CD4-positive, alpha-beta T cell treated with Interleukin-4 for 1 hour (primary cell): ENCODE measurements at places on chromosomes 13 and 19.
A peak's percentile ranks its signal among the peaks of the same experiment; 100 is the strongest.

- no peak for DNase-seq
Observed at GRCh38 chr19:6708346-6708745, 12.1 kb downstream of the C3 start.

GRCh38 chr13:81116461-81117282 is 775.7 kb upstream of the SPRY2 start:
- DNase-seq, result no peak

DNA sequence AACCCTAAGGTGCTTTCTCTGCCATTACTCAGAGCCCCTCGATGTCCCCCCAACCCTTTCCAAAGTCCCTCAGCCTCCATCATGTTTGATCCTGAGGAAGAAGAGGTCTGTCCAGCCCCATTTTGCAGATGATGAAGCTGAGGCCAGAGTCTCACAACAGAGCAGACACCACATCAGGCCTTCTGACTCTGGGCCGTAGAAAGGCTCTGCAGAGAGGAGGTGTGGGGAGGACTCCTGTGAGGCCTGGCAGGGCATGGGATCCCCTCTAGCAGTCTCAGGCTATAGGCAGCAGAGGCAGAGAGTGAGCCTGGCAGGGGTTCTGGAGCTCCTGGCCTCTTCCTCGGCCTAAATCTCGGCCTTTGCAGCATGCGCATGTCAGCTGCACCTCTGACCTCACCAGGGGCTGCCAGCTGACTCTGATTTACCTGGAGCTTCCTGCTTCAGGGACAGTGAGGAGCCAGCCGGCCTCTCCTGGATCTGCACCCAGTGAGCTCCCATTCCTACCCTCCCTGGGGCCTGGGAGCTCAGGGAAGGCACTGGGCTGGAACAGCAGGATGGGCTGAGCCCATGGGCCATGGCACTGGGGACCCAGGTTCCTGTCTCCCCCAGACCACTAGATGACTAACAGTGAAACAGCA is 41.7 kb upstream of the VSTM2B start:
- DNase-seq, result no peak

GRCh38 chr13:29456419-29456818 is 139.1 kb downstream of the SLC7A1 start:
- no peak for DNase-seq

- no peak for DNase-seq
Observed at GRCh38 chr13:109836629-109837607, 50.5 kb upstream of the IRS2 start.

GRCh38 chr13:38180670-38181069 is 169.0 kb upstream of the UFM1 start:
- peak; percentile 8 for DNase-seq

GRCh38 chr13:76969488-76970365 is 21.4 kb downstream of the ACOD1 start:
- no peak for DNase-seq

- no peak for DNase-seq
Observed at GRCh38 chr19:29021232-29021916, 191.6 kb downstream of the UQCRFS1 start.

GRCh38 chr19:4487572-4487971 is 15.5 kb downstream of the HDGFL2 start:
- no peak for DNase-seq

- DNase-seq, result peak; percentile 35
Observed at GRCh38 chr13:114131583-114132418, 622 bp downstream of the RASA3 start.

DNA sequence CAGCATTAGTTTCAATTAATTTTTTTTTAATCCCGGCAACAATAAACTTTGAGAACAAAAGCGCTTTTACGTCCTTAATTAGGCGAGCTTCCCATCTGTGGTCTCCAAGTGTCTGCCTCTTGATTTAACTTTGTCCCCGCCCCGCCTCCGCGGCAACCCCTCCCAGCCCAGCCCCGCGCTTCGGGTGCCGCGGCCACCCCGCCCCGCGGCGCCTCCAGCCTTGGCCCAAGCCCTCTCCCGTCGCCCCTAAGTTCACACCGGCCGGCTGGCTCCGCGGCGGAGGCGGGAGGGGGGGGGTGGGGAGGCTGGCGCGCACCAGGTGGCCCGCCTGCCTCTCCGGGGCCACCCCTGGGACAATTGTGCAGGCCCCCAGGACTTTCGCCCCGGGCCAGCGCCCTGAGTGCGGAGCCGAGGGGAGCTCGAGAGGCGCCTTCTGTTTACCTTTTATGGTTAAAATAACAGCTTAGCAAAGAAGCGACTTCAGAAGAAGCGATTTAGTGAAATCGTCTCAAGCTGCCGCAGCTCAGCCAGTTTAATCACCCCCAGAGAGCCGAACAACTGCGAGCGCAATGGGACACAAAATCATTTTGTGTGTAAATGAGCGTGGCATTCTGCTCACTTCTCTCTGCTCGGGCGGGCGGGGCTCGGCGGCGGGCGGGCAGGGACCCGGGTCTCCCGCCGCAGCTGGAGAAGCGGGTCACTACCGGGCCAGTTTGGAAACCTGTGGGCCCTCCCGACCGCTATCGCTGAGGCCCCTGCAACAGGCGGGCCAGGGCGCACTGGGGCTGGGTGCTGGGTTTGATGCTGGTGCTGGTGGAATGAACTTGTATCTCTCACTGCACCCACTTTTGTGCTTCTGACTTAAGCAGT is 1.4 kb downstream of the KCTD15 start:
- DNase-seq, result no peak

DNA sequence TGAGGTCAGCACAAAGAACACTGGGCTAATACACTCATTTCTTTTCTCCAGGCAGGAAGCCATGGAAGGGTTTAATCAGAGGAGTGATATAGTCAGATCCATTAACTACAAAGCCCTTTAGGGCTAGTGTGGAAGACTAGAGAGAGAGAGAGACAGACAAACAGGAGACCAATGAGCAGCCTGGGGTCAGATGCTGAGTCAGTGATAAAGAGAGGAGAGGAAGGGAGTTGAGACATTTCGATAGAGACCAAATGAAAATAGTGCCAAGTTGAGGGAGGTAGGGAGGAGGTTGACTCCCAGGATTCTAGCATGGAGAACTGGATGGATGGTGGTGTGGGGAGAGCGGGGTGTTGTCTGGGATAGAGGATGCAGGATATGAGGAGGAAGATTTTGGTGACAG is 18.2 kb downstream of the ZNF473 start:
- DNase-seq, result no peak

- DNase-seq, result peak; percentile 71
Observed at GRCh38 chr19:35549174-35549788, 3.9 kb downstream of the TMEM147 start.

GRCh38 chr19:4313847-4314490 is 9.6 kb downstream of the FSD1 start:
- DNase-seq, result no peak

DNA sequence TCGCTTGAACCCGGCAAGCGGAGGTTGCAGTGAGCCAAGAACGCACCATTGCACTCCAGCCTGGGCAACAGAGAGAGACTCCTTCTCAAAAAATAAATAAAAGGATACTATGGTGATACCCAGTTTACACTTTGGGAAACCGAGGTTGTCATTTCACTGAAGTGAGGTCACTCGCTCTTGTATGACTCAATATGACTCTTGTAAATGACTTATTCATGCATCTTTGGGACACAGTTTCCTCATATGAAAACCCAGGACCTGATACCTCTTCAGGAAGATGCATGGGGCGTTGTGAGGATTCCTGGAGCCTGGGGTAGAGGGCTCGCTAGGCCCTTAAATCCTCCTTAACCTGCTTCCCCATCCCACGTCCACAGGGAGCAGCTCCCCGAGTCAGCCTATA is 4.5 kb downstream of the PSMD8 start:
- DNase-seq, result no peak

DNA sequence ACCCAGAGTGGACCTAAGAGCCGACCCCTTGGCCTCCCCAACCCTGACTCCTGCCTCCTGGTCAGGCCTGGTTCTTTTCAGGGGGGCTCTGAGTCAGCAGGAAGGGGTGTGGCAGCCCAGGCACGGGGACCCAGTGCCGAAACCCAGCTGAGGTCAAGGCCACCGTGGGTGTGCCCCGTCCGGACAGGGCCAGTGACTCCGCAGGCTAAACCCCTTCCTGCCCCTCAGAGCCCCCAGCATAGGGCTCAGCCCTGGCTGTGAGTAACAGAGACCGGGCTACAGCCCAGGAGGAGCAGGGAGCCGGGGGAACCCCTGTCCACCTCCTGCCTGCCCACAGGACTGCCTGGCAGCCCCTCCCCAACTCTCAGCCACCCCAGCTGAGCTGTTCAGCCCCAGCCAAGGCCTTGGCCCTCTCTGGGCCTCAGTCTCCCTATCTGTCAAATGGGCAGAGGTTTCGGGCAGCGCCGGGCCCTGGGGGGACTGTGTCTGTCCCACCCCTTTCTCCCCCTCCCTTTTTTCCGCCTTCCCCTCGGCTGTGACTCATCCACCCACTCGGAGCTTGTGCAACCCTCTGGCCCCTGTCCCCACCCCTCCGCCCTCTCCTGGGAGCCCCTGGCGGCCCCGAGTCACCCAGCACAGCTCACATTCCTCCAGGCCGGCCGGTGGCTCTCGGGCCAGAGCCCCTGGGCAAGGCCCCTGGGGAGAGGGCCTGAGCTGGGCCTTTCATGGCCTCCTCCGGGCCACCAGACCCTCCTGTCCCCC is 8.6 kb downstream of the ZBTB7A start:
- DNase-seq, result peak; percentile 49

GRCh38 chr13:113636266-113636963 is 21.6 kb downstream of the ATP4B start:
- DNase-seq, result no peak

DNA sequence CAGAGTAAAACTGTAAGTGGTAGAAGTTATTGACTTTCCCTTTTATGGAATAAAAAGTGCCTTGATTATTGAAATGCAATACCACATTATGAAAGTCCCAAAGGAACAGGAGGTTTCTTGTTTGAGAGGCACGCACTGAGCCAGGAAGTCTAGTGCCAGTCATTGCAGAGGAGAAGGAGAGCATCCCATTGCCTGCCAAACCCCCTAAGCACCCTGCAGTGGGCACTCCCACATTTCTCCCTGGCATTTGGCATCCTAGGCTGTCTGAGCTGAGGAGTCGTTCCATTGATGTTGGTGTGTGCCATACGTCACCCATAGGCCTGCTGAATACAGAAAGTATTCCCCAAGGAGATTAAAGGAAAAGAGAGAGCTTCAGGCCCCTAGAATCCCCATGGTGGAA is 85.7 kb upstream of the MBNL2 start:
- no peak for DNase-seq

DNA sequence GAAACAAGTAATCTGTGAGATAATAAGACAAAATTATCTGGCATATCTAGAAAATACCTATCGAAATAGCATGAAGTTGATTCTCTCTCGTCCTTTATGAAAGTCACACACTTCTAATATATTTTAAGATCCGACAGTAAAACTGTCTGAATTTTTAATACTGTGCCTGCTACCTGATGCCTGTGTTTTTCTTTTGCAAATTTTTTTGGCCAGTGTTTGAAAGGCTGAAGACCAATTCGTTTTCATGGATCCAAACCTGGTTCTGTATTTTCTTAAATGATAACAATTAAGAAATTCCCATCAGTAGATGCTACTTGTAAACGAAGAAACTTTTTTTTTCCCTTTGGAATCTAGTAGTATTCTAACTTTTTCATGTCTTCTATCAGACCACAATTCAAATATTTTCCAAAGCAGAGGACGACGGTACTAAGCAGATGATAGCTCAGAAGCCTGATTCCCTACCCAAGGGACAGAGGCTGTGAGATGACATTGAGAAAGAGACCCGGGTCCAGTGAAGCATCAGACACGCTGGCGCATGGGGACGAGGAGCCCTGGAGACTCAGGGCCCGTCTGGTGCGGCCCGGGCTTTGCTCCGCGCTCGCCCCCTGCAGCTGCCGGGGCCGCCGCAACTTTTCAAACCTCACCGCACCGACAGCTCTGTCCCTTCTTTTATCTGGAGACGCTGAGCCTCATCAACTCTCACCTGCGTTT is 49.5 kb upstream of the PABPC3 start:
- no peak for DNase-seq

DNA sequence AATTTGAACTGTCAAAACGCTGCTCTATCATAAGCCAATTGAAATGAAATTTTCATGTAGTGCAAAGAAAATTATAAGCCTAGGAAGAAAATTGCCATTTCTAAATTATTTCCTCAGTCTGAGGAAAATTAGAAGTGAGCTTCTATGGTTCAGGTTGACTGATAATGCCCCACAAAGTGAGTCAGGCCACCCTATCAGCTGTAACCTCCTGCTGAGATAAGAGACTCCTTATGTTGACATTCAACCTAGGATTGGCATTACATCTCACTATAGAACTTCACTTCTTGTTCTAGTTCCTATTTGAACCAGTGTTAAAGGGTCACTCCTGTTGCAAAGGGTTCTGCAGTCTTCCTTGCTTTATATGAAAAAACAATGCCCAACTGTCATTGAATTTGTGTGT is 32.6 kb upstream of the RFC3 start:
- DNase-seq, result no peak

GRCh38 chr19:8252922-8253589 is 43.9 kb downstream of the CERS4 start:
- DNase-seq, result peak; percentile 84

GRCh38 chr13:95898256-95898655 is 154.9 kb downstream of the UGGT2 start:
- no peak for DNase-seq

GRCh38 chr13:41842036-41842620 is 118.8 kb downstream of the VWA8 start:
- no peak for DNase-seq

DNA sequence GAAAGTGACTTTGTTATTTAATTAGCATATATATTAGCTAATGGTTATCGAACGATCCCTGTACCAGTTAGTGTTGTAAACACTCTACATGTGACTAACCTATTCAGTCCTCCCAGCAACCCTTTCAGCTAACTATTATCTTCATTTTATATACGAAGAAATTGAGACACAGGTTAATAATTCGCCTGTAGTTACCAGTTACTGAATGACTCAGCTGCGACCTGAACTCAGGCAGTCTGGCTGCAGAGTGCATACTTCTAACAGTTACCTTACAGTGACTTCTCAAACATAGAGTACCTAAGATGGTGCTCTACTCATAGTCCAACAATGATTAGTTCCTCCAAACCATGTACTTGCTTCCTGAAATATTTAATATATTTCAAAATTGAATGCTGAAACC is 117.7 kb downstream of the FNDC3A start:
- DNase-seq, result no peak

DNA sequence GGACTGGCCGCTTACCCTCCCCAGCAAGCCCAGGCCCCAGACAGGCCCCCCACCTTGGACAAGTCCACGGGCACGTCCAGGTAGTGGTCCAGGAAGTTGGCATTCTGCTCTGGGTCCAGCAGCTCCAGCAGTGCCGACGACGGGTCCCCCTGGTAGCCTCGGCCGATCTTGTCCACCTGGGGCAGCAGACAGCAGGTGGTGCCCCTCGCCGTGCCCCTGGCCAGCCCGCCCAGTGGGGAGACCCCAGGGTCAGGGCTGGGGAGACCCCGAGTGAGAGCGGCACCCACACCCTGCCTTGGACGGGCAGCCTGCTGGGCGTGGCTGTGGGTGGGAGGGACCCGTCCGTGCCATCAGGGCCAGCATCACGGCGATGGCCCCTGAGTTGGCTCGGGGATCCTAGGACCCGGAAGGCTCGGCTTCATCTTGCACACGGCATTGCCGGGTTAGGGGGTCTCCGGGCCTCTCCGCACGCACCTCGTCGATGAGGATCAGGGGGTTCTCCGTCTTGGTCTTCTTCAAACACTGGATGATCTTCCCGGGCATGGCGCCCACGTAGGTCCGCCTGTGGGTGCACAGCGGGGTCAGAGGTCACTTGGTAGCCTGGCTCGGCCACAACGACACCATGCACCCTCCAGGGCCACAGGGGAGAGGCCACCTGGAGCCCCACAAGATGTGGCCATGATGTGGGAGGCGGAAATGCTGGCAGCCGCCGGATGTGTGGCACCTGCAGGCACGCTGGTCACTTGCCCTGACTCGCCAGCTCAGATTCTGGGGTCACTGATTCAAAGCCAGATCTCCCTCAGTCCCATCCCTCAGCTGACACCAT is 6.3 kb downstream of the RPL36 start:
- DNase-seq, result no peak

GRCh38 chr19:51366389-51367254 is 434 bp upstream of the ETFB start:
- peak; percentile 96 for DNase-seq
